Cerebellum (tissue), 4 donors: ENCODE measurements at places on chromosomes 16 and 17.

DNA sequence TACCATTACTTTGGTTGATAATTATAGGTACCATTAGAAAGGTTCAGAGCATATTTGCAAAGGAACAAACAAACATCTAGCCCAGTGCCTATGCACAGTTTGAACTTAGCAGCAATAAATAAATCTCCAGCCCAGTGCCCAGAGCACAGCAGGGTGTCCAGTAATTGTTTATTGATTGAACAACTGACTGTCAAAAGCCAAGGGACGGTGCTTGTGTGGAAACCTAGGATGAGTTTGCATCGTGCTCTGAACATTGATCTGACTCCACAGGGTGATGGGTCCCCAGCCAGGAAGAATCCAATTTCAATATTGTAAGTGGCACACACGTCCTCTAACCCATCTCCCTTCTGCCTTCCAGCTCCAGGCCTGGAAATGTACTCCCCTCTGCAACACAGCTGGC, 625.5 kb upstream of the C16orf82 start:
- DNase-seq: no peak

- no peak for DNase-seq
Observed at GRCh38 chr16:647173-647902, 1.8 kb upstream of the WDR90 start.

- DNase-seq: no peak
Observed at GRCh38 chr16:84143784-84144199, 1.2 kb downstream of the HSDL1 start.

DNA sequence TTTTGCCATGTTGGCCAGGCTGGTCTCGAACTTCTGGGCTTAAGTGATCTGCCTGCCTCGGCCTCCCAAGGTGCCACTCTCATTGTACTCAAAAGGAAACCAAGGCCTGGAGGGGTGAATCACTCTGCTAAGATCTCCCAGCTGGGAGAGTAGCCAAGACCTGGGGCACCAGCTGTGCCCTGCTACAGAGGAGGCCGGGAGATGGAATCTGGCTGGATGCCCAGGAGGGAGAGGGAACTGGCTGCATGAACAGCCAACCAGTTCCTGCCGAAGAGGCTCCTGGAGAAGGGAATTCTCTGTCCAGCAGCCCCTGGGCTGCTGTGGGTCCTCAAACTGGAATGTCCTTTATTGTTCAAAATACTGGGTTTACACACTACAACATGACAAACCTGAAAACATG, 238.7 kb upstream of the CIBAR2 start:
- peak; percentile 81 for DNase-seq

DNA sequence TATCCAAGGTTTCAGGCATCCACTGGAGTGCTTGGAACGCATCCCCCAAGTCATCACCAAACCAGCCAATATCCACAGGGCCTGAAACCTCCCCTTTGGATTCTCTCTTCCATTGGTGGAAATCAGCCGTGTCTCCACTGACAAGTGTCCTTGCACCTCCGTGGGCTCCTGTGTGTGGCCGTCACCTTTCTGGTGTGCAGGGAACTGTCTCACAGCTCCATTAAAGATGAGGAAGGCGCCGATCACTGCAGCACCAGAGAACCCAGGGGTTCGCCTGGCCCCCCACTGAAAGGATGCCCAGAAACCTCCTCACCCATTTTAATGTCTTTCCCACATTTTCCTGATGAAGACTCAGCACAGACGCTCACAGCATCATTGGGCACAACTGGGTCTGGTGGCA, 17.8 kb upstream of the METRNL start:
- DNase-seq: no peak

DNA sequence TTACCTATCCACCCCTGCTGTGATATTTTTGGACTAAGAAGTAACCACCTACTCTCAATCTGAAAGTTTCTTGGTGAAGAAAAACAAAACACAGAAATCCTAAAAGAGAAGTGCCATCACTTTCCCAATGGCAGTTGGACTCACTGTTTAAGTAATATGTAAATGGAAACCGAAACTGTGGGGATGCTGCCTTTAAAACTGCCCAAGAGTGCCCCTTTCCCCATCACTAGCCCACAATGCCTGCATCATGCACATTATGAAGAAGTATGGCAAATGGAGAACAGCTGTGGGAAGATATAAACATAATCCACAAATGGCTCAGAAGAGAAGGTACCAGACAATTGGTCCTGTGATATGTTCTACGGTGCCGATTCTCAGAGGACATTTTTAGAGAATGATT, 33.5 kb upstream of the SLC6A2 start:
- no peak for DNase-seq

- no peak for DNase-seq
Observed at GRCh38 chr16:12716658-12717057, 87.0 kb downstream of the CPPED1 start.

GRCh38 chr16:85670840-85671239, 17.9 kb downstream of the GINS2 start:
- no peak for DNase-seq

DNA sequence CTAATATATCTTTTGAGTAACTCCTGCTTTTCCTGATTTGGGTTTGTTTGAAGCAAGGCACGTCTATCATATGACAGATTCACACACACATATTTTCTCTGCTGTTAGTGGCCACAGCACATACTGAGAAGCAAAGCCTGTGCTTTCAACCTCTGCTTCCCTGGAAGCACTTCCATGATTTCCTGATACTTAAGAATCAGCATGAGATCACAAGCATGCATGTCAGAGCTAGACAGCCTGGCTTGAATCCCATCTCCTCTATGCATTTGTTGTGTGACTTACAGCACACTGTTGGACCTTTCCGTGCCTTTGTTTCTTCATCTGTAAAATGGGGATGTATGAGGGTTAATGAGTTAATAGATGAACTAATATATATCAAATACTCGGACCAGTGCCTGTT, 151.1 kb upstream of the NOL11 start:
- DNase-seq: no peak

GRCh38 chr17:29400818-29401217, 10.7 kb downstream of the TAOK1 start:
- DNase-seq: no peak

DNA sequence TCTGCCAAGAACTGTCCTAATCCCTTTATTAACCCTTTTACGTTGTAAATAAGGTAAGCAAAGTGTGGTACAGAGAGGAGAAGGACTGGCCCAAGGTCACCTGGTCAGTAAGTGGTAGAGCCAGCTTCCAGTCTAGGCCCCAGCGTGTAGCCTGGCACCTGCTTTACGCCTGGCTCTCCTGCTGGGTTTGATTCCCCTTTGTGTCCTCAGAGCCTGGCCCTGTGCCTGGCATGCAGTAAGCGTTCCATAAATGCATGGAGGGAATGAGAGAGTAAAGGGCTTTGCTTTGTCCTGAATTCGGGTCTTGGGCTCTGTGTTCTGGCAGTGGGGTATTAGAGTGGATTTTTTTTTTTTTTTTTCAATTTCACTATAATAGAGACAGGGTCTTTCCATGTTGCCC, 62.7 kb downstream of the ABCC1 start:
- no peak for DNase-seq

- no peak for DNase-seq
Observed at GRCh38 chr17:74522381-74523105, 8.7 kb downstream of the CD300LB start.

DNA sequence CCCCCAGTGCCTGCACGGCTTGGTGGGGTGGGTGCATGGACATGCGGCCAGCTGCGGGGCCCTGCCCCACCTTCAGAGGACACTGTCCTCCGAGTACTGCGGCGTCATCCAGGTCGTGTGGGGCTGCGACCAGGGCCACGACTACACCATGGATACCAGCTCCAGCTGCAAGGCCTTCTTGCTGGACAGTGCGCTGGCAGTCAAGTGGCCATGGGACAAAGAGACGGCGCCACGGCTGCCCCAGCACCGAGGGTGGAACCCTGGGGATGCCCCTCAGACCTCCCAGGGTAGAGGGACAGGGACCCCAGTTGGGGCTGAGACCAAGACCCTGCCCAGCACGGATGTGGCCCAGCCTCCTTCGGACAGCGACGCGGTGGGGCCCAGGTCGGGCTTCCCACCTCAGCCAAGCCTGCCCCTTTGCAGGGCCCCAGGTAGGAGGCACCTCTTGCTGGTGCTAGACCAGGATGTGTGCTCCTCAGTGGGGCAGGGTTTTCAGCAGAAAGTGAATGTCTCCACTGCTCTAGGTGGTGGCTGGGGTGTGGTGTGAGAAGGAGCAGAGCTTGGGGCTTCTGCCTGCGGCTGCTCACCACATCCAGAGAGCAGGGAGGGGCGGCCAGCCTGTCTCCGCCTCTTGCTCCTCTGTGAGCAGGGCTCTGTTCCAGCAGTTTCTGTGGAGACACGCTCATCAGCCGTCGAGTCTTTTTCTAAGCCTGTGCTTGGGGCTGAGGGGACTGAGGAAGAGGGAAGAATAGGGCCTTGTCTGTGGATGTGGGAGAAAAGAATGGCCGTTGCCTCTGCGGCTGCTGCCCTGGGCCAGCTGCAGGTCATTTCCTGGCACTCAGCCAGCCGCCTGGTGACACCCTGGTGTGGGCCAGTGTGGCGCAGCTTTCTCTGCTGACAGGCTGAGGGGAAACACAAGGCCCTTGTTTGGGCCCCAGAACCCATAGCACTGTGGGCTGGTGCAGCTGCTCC, 2.2 kb downstream of the ZNF276 start:
- DNase-seq: peak; percentile 23

DNA sequence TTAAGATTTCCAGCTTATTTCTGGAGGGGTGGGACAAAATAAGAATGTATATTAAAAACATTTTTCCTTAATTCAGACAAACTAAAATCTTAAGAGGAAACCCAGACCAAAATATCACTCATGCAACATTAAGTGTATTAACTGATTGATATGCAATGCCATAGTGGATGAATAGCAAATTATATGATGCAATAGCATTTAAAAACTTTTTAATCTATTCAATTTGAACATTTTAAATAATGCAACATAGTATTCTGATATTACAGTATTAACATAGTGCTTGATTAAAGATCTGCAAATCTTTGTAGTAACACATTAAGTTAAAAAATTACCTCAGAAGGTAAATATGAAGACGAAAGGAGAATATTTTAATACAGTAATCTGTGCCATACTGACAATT, 15.3 kb upstream of the INTS2 start:
- no peak for DNase-seq

DNA sequence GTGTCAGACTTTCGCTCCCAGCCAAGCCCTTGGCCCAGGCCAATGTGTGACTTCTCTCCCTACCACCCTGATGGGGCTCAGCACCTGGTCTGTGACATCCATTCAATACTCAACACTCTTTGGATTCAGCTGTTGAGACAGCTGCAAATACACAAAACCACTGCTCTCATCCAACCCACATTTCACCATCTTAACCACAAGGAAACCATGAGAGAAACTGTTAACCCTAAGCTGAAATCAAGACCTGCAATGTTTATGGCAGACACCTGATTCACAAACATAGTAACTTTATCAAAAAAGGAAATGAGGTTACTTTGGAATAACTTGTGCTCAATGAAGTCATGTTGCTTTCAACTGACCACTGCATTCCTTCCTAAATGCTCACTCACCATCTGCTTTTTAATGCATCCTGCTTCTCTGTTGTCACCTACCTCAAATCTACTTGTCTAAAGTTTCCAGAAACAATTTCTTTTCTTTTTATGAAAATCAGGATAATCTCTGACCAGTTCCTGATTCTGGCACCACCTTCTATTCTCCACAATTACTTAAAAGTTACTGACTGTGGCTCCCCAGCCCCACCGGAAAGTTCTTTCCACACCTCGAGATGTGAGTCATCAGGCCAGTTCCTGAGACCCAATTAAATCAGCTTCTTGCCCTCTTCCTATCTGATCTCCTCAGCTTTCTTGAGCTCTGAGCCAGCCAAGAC, 88.2 kb downstream of the NOG start:
- DNase-seq: no peak

DNA sequence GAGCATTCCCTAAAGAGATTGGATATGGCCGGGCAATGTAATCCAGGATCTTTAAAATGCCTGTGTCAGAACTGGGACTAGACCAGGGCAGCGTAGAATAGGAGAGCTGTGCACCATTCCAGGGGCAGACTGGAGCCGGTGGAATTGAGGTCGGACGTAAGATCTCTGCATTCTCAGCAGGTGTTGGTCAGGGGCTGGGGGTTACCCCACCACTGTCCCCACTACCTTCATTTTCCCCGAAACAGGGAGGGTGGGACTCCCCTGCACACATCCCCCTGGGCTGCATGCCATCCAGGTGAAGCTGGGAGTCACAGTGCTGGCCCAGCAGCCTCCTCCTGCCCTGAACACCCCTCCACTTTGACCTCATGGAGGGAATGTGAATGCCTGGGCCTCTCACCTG, 17.8 kb downstream of the OSBPL7 start:
- DNase-seq: no peak

GRCh38 chr16:56601325-56601724, 7.1 kb upstream of the MT2A start:
- DNase-seq: peak; percentile 55

GRCh38 chr17:6356562-6356961, 78.4 kb downstream of the AIPL1 start:
- DNase-seq: no peak

- no peak for DNase-seq
Observed at GRCh38 chr17:18980682-18981334, 23.8 kb downstream of the FAM83G start.

- DNase-seq: no peak
Observed at GRCh38 chr17:45818699-45819098, 26.0 kb upstream of the SPPL2C start.

DNA sequence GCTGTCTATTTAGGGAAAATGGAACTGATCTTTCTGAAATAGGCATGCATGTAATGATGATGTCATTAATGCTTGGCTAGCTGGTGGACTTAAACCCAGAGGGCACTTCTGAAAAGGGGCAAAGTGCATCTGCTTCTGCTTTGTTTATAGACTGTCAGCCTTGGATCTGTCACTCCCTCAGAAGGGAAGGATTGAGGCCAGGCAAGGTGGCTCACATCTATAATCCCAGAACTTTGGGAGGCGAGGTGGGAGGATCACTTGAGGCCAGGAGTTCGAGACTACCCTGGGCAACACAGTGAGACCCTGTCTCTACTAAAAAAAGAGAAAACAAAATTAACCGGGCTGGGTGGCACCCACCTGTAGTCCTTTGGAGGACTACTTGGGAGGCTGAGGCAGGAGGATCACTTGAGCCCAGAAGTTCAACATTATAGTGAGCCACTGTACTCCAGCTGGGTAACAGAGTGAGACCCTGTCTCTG, 185.5 kb downstream of the WWOX start:
- no peak for DNase-seq

- no peak for DNase-seq
Observed at GRCh38 chr17:64009571-64010402, 10.6 kb downstream of the ICAM2 start.

GRCh38 chr16:84477661-84478060, 26.8 kb downstream of the MEAK7 start:
- no peak for DNase-seq
